ENCODE measurements at places on chromosomes 11 and 22.
A peak's percentile ranks its signal among the peaks of the same experiment; 100 is the strongest.

DNA sequence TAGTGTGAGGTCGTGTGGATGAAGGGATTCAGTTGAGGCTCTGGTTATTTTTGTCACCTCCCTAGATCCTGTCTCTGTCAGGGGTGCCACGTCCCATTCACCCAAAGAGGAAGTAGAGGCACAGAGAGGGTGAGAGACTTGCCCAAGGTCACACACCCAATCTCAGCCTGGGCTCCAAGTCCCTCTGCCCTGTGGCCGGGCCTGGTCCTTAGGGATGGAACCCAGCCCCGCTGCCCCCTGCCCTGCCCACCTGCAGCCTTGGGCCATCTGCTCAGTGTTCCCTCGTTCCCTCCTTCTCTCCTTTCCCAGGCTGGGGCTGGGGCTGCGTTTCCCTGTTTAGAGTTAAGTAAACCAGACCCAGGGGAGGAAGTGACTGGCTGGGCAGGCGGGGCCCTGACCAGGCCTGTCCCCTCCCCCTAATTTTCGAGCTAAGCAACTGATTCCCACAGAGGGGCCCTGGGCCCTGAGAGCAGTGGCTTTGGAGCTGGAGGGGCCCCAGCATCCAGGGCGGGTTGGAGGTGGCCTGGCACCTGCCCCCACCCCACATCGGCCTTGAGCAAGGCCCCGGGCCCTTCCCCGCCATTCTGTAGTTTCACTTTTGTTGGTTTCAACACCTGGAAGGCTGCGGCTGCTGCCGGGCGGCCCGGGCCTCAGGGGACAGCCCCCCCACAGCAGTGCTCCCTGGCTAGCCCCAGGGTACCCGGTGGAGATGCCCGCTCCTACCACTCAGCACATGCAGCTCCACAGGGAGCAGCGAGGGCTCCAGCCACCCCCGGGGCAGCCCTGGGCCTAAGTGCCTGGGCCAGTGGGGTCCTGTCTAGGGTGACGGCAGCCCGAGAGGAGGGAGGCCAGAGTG is 1.5 kb downstream of the TCIRG1 start:
- no peak for DNase-seq

DNA sequence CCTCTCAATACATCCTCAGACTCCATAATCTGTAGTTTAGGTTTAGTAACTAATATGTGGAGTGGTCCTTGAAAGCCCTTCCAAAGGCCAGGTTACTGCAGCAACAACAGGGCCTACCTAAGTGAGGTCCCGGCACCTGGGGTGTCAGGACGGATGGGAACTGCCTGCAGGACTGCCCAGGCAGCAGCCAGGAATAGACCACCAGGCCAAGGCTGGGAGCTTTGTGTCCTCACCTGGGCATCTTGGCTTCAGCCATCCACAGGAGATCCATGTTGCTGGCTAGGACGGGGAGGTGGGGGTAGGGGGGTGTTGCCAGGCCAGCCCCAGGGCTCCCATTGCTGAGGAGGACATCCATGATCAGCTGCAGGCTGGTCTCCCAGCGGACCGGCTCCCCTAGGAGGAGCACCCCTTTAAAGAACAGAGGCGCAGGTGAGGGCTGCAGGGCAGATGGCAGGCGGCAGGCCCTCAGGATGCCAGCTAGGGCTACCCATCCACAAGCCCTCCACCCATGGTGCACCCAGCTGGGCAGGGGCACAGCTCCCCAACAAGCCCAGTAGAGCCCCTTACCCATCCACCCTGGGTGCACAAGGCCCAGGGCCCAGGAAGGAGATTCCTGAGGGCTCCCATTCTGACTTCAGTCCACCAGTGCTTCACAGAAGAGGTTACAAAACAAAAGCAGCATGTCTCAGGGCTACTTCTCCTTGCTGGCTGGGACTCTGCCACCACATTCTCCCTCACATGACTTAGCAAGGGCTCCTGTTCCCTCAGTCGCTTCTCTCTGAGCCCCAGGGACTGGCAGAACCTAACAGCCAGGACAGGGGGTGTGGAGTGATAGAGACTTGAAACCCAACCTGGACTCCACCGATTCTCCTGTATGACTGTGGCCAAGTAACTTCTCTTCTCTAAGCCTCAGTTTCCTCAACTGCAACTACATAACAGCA is 18.0 kb downstream of the HDHD5 start:
- DNase-seq: no peak

GRCh38 chr11:115334932-115335788 is 169.1 kb downstream of the CADM1 start:
- DNase-seq: no peak

- no peak for DNase-seq
Measured at GRCh38 chr11:16924826-16925560, 89.2 kb downstream of the PLEKHA7 start.

- DNase-seq: no peak
Measured at GRCh38 chr22:49087198-49087597, 740.5 kb downstream of the BRD1 start.

- DNase-seq: no peak
Measured at GRCh38 chr11:89136606-89137005, 41.1 kb upstream of the TYR start.

DNA sequence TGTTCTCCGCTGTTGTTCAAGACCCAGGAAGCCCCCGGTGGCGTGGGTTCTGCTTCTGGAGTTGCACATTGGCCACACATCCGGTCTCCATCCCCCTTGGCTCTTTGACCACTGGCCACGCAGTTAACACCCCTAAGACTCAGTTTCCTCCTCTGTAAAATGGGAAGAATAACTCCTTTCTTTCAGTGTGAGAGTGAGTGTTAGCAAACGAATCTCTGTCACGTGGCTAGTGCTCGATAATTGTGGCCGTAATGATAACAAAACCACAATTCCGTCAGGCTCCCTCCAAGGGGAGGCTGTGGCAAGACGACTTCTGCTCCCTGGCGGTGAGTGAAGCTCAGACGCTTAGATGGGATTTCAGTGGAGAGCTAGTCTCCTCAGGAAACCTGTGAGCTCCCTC is 315.2 kb upstream of the B3GAT1 start:
- DNase-seq: peak; percentile 51

DNA sequence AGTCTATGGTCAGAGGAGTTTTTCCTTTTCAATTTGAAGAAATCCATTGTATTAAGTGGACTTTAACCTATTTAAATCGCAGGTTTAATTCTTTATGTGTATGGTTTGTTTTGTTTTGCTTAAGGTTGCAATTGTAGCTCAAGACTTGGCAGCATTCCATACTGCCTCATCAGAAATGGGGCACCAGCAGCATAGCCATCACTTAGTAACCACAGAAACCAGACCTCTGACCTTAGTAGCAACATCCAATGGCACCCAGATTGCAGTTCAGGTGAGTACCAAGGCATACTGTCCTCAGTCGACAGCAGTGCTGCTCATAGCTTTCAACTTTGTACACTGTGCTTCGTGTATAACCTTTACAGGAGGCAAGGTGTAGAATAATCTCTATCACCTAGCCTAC is 48.4 kb upstream of the WEE1 start:
- DNase-seq: no peak

GRCh38 chr11:117662255-117662654 is 134.8 kb downstream of the DSCAML1 start:
- DNase-seq: no peak

DNA sequence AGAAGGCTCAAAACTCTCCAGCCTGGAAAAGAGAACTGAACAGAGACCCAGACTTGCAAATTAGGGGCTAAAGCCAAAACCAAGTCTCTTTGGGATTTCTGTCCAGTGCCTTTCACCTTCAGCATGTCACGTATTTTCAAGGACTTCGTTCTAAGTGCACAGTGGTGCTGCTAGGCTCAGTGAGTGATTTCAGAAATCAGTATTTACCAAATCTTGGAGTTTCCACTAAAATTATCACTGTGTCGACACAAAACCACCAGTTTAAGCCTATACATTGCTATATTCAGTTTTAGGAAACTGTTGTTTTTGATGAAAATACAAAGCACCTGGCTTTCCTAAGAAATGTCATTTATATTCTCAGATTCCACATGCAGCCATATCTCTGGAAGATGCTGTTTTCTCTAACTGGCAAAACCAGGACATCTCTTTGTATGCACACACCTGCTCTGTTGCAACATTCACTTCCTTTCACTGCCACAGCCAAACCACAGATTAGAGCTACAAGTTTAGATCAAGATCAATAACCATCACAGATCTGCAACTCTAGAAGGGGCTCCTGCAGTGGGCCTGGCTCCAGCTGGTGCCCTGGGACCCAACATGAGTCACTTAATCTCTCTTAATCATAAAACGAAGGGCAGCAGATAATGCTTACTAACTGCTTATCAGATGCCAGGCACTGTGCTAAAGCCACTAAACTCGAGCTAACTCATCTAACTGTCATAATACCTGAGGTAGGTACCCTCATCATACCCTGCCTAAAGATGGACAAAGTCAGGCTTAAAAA is 22.3 kb downstream of the SMCO4 start:
- no peak for DNase-seq

DNA sequence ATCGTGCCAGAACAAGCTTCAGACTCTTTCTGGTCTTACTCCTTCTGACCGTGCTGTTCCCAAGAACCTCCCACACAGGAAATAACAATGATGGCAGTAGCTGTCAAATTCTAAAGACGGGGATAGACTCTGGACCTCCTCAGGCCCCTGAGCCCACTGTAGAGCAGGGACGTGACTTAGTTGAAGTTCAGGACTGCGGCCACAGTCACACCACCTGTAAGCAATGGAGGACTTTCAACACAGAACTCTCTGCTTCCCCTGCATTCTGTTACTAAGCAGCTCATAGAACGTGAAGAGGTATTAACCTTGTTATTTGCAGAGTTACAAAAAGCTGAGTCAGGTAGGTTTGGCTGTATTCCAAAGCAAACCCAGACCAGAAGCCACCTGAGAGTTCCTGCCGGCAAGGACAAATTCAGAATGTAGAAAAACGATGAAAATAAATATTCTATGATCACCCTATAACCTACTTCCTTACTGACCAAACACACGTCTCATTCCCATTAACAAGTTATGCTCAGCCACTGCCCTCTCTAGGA is 12.7 kb downstream of the TMEM45B start:
- no peak for DNase-seq

- DNase-seq: no peak
Measured at GRCh38 chr11:61571869-61572268, 9.0 kb downstream of the SYT7 start.

DNA sequence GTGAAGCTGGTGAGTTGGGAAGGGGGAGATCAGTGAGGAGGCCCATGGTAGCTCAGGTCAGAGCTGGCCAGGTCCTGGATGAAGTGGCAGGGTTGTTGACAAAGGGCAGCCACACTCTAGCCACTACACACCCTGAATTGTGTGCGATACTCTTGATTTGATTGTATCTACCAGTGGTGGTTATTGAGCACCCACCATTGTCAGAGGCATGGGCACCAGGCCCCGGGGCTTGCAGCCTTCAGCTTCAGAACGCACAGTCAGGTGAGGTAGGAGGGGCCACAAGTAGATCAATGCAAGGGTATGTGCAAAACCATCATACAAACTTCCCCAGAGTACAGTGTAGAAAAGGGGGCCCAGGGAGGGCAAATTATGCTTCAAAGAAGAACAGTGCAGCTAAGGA is 38.1 kb downstream of the MICAL2 start:
- DNase-seq: no peak

GRCh38 chr11:88508759-88509581 is 171.4 kb upstream of the CTSC start:
- no peak for DNase-seq

DNA sequence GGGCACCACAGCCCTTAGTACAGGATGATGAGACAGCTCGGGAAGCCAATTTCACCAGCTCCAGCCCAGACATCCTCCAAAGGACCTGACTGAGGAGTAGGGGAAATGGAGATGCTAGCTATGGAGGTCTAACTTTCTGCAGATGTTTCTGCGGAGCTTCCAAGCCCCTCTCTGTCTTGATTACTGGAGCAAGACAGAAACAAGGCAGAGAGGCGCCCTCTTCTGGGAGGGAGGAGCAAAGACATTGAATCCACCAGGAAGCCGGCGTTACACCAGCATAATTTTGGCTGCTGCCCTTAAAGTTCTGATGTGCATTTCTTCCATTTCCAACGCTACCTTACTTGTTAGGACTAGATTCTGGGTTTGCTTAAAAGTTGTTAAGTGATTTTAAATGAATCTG is 107.3 kb upstream of the HSD17B12 start:
- DNase-seq: no peak

DNA sequence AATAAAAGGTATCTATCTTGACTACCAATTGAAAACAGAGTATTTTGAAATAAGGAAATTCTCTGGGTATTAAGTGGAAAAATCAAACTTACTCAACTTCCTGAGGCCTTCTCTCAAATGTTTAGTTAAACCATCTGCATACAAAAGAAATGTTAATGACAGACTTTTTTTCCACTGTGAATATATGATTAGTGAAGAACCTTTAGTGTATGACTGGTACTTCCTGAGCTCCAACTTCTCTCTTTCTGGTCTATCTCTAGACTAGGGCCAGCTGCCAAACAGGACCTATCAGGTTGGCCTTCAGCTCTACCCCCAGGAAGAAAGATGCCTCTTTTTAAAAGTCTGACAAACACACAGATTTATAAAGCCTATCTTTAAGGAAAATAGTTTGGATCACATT is 68.8 kb upstream of the SCUBE2 start:
- no peak for DNase-seq

- DNase-seq: peak; percentile 21
Measured at GRCh38 chr22:41469218-41469851, 418 bp downstream of the ACO2 start.

DNA sequence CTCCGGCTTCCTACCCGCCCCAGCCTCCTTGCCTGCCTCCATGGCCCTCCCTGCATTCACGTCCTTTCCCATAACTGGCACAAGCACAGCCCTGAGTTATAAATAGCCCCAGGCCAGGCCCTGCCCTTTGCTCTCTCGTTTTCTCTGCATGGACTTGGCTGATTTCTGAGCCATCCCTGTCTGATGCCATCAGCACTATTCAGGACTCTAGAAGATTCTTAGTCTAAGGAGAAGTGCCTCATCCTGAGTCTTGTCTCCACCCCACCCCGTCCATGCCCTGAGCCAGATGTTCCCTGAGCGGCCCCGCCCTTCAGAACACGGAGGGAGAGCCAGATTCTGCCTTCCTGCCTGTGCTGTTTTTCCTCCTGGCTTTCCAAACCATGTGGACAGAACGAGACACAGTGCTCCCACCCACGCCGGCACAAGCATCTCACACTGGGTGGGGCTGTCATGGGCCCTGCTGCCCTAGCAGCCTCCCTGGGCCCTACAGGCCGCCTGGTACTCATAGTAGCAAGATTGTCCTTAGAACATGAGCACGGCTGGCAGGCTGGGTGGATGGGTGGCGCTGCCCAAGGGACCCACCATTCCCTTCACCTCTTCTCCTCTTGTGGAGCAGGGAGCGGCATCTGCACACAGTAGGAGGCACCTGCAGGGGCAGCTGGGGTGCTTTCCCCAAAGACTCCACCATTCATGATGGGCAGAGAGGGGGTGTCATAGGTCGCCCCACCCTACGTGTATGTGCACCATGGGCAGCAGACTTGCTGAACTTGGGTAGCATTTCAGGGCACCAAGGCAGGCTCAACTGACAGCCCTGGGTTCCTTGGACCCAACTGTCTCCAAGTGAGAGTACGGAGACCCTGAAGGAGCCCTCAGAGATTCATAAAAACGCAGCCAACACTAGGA is 76.9 kb downstream of the BCR start:
- DNase-seq: no peak

- no peak for DNase-seq
Measured at GRCh38 chr11:44608991-44609782, 43.7 kb downstream of the CD82 start.

All from CMK (cell line).